ENCODE measurements at places on chromosomes 3 and 15. TPM values are rescaled to one million over a fixed set of nuclear protein-coding genes. Genes with fewer than 3 reads are reported as not detected.

The MOBP gene
- not detected for total RNA-seq

The PSMA4 gene
- 217 TPM for total RNA-seq

The CHDH gene
- total RNA-seq = 0.34 TPM

The TRPM1 gene
- total RNA-seq = not detected

The LRRC2 gene
- under 0.01 TPM for total RNA-seq

The SPTSSB gene
- not detected for total RNA-seq

The P3H2 gene
- 6.4 TPM for total RNA-seq

The MCTP2 gene
- total RNA-seq = 1.8 TPM

The CPEB1 gene
- 2.4 TPM for total RNA-seq

The SCN11A gene
- not detected for total RNA-seq

The ARGFX gene
- total RNA-seq = not detected

The HYKK gene
- 7.4 TPM for total RNA-seq

The IMPG2 gene
- total RNA-seq = under 0.01 TPM

The ATP8B4 gene
- 0.34 TPM for total RNA-seq

The FRMD5 gene
- 0.84 TPM for total RNA-seq

The FURIN gene
- 35.8 TPM for total RNA-seq

The INKA1 gene
- total RNA-seq = 2.5 TPM

The METTL6 gene
- 16.0 TPM for total RNA-seq

The LEKR1 gene
- total RNA-seq = 0.45 TPM

The GOLGA8Q gene
- total RNA-seq = not detected

The C2CD4A gene
- total RNA-seq = not detected

The PAK6 gene
- total RNA-seq = 3.5 TPM

The GMNC gene
- total RNA-seq = not detected

The SKOR1 gene
- not detected for total RNA-seq

The CMTM8 gene
- 1.5 TPM for total RNA-seq

The MELTF gene
- total RNA-seq = 5.2 TPM

The ECT2 gene
- total RNA-seq = 57.0 TPM

The DPP8 gene
- total RNA-seq = 13.5 TPM

The GPR62 gene
- 0.15 TPM for total RNA-seq

The NTRK3 gene
- not detected for total RNA-seq

The PPP1R14D gene
- total RNA-seq = not detected

The SUSD5 gene
- total RNA-seq = 6.2 TPM

The CCR5 gene
- total RNA-seq = not detected

The MYZAP gene
- total RNA-seq = 0.17 TPM
